ENCODE measurements at places on chromosomes 1 and 21. TPM values are rescaled to one million over a fixed set of nuclear protein-coding genes. Genes with fewer than 3 reads are reported as not detected.

- H3K4me1 ChIP-seq = peaks cover 26% of the 10 kb centered on the region
- no peak overlapping the region for H3K27ac ChIP-seq
- H3K36me3 ChIP-seq = peaks cover 39% of the 10 kb centered on the region
- no peaks in the 10 kb centered on the region for H3K27me3 ChIP-seq
- H3K4me3 ChIP-seq = no peak overlapping the region
These were observed 13.5 kb downstream of the EFCAB14 start for GRCh38 chr1:46705408-46705807.

DNA sequence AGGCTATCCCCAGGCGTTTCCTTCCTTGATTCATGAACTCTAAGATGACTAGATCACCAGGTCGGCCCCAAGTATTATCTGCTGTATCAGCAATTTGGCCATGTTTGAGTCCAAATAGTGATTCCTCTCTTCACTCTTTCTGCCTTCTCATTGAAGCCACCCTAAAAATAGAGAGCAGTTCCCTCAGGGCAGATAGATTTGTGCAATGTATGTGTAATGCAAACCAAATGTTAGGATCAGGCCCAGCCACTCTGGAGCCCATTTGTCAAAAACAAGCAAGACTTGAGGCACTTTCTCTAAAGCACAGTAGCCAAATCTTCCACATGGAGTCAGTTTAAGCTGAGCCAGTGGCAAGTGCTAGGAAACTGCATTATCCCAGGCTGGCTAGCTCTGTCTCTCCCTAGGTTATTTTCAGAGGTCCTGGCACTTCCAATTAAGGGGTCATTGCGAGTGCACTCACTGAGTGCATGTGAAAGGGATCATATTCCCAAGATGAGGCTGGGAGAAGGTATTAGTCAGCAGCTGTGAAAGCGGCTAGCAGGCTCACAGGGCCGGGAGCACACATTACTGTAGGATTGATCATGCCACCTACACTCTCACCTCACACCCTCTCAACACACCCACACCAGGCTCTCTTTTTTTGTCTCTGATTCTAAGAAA is 97.9 kb upstream of the RAB3GAP2 start:
- no peaks in the 10 kb centered on the region for H3K36me3 ChIP-seq
- no peaks in the 10 kb centered on the region for H3K4me1 ChIP-seq

DNA sequence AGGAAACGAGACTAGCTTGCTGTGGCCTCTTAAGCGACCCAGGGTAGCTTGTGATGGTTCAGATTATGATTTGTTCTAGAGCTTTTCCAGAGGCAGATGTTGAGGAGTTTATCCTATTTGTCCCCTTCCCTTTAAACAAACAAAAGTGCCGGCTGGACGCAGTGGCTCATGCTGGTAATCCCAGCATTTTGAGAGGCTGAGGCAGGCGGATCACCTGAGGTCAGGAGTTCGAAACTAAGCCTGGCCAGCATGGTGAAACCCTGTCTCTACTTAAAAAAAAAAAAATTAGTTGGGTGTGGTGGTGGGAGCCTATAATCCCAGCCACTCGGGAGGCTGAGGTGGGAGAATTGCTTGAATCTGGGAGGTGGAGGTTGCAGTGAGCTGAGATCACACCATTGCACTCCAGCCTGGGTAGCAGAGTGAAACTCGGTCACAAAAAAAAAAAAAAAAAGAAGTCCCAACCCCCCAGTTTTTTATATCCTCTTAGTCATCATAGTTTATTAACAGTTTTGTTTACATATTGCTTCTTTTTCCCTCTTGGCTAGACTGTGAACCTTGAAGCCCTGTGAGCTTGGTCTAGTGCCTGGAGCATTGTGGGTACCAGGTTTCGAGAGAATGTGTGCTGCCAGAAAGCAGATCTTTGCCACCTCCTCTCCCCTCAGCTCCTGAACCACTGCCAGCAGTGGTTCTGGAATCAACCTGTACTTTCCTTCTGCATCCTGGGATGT is 29.8 kb downstream of the MAPKAPK2 start:
- H3K4me3 ChIP-seq = peak overlapping the region; percentile 88
- H3K27ac ChIP-seq = peak overlapping the region; percentile 91
- no peaks in the 10 kb centered on the region for H3K27me3 ChIP-seq
- H3K4me1 ChIP-seq = peaks cover 75% of the 10 kb centered on the region

GRCh38 chr1:121566346-121566745 is 381.6 kb downstream of the SRGAP2C start:
- DNase-seq = no peak
- no peak overlapping the region for H3K27ac ChIP-seq
- no peaks in the 10 kb centered on the region for H3K4me1 ChIP-seq
- H3K4me3 ChIP-seq = no peak overlapping the region
- no peaks in the 10 kb centered on the region for H3K27me3 ChIP-seq

DNA sequence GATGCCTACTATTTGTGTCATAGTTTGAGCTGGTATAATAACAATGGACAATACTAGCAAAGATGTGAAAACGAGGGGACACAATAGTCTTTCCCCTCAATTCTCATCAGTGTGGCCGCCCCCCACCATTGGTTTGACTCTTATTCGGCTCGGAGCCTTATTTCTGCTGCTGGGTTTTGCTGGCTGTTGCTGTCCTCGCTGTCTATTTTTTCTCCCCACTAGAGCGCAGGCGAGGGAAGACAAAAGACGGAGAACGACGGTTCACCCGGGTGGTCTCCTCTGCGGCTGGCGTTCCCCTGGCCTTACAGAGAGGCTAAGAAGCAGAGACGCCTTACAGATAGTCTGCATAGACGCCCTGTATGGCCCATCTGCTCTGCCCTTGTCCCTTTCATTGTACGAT is 19.4 kb downstream of the CLIC6 start:
- no peak overlapping the region for H3K4me3 ChIP-seq
- H3K4me1 ChIP-seq = peaks cover 4% of the 10 kb centered on the region
- H3K27me3 ChIP-seq = peaks cover 20% of the 10 kb centered on the region

GRCh38 chr21:31030367-31031106 is 7.7 kb downstream of the KRTAP19-8 start:
- H3K27ac ChIP-seq = no peak overlapping the region
- no peak for DNase-seq
- H3K27me3 ChIP-seq = peaks cover 4% of the 10 kb centered on the region
- no peaks in the 10 kb centered on the region for H3K36me3 ChIP-seq
- H3K4me1 ChIP-seq = no peaks in the 10 kb centered on the region
- no peak overlapping the region for H3K4me3 ChIP-seq

The CLCA1 gene
- not detected for total RNA-seq

- H3K27me3 ChIP-seq = no peaks in the 10 kb centered on the region
- H3K27ac ChIP-seq = peak overlapping the region; percentile 89
- DNase-seq = no peak
These were observed 28.1 kb upstream of the RGS1 start for GRCh38 chr1:192547501-192547900.

The OR10J1 gene
- not detected for total RNA-seq

GRCh38 chr21:25220954-25221353 is 386.3 kb downstream of the MRPL39 start:
- no peak overlapping the region for H3K4me3 ChIP-seq
- no peak overlapping the region for H3K27ac ChIP-seq
- peaks cover 11% of the 10 kb centered on the region for H3K36me3 ChIP-seq
- no peaks in the 10 kb centered on the region for H3K27me3 ChIP-seq
- no peak for DNase-seq
- H3K4me1 ChIP-seq = no peaks in the 10 kb centered on the region

DNA sequence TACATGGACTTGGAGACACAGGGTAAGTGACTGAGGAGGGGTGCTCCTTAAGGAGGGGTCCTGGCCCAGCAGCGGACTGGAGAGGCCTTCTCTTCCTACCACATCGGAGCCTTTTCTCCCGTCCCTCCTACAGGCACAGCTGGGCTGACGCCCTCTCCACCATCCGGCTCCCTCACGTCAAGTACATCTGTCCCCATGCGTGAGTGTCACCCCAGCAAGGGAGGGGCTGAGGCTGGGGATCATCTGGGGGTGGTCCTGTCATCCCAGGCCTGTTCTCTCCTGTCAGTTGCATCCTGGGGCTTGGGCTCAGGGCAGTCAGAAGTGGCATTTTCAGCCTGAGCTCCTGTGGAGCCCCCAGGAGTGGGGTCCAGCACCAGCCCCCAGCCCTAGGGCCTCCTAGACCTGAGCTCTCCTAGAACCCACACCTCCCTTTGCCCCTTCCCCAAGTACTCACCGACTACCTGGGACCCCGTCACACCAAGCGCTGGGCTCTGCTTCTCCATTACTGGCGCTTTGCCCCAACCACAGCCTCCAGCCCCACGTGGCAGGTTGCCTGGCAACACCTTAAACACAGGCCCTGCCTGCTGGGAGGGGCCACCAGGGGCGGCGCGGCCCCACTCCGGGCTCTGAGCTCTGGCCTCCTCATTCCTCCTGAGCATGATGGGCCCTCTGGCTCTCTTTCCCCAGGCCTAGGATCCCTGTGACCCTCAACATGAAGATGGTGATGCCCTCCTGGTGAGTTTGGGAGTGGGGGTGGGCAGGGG is 2.3 kb downstream of the LYPLA2 start:
- peaks cover 22% of the 10 kb centered on the region for H3K4me1 ChIP-seq
- peaks cover under 1% of the 10 kb centered on the region for H3K36me3 ChIP-seq
- no peaks in the 10 kb centered on the region for H3K27me3 ChIP-seq
- no peak for DNase-seq

The UBAP2L gene
- total RNA-seq = 175 TPM

The ASTN1 gene
- not detected for total RNA-seq

DNA sequence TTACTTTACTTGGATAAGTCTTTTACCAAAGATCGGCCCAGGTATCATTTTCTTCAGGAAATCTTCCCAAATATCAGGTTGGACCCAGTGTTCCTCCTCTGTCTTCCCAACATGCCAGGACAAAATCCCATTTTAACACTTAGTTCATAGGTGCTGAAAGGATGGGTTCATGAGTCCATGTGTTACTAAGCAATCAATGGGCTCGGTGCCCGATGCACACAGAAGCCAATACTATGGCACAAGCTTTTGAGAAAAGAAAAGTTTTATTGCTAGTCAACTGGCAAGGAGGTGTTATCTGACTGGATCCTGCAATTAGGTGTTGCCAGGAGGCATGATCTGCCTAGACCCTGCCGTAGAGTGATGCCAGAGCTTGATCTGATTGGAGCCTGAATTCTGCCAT is 133.3 kb upstream of the SLC44A3 start:
- peaks cover 40% of the 10 kb centered on the region for H3K27me3 ChIP-seq
- no peak overlapping the region for H3K27ac ChIP-seq
- no peak overlapping the region for H3K4me3 ChIP-seq
- no peak for DNase-seq

DNA sequence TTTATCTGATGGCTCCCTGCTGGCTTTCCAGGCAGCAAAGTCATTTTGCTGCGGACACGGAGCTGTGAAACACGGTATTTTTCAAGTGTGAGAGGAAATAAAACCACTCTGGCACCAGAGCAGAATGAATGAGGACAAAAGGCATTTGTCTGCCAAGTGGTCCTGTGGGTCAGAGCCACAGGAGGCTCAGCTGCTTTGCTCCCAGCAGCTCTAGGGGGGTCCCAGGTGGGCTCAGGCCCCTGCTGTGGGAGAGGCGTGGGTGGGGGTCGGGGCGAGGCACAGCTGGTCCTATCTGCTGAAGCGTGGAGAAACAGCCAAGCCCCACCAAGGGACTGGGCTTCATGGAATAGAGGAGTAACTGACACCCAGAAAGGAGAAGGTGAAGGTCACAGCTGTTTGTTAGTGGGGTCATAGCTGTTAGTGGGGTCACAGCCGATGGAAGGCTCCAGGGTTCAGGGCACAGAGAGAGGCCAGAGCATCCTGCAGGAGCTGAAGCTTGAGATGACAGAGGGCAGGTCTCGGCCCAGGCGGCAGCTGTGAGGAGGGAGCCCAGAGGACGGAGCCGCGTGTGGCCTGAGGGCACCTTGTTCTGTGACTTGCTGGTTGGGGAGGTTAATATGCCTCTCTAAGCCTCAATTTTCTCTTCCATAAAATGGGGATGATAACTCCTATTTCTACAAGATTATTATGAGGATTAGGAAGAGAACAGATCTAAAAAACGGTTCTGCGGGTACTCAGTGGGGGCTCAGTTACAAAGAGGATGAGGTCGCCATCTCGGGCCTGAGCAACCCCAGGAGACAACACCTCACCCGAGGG is 7.1 kb downstream of the KIF17 start:
- peaks cover 5% of the 10 kb centered on the region for H3K27me3 ChIP-seq
- no peaks in the 10 kb centered on the region for H3K4me1 ChIP-seq
- no peak overlapping the region for H3K4me3 ChIP-seq
- no peaks in the 10 kb centered on the region for H3K36me3 ChIP-seq

DNA sequence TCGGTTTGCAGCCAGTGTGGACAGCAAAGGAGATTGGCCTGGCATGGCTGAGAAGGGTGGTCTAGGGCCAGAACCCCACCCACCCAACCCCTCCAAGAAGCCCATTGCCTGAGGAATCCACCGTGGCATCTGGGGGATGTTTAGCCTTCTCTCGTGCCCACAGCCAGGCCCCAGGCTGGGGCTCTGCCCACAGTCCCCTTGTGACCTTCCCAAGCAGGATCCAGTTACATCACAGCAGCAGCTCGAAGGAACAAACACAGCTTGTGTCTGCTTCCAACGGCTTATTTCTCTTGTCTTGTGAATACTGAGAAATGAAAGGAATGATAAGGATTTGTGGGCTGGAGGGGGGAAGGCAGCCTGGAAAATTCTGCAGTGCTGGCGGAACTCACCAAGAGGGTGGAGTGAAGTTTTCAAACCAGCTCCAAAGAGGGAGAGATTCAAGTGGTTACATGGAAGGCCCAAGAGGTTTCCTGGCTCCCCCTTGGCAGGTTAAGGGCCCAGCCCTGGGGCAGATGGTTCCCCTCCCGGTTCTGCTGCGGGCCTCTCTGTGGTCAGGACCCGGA is 61.6 kb downstream of the DHRS3 start:
- no peak overlapping the region for H3K4me3 ChIP-seq
- peak; percentile 44 for DNase-seq
- no peaks in the 10 kb centered on the region for H3K36me3 ChIP-seq

The CFHR3 gene
- total RNA-seq = not detected

The PKP1 gene
- not detected for total RNA-seq

DNA sequence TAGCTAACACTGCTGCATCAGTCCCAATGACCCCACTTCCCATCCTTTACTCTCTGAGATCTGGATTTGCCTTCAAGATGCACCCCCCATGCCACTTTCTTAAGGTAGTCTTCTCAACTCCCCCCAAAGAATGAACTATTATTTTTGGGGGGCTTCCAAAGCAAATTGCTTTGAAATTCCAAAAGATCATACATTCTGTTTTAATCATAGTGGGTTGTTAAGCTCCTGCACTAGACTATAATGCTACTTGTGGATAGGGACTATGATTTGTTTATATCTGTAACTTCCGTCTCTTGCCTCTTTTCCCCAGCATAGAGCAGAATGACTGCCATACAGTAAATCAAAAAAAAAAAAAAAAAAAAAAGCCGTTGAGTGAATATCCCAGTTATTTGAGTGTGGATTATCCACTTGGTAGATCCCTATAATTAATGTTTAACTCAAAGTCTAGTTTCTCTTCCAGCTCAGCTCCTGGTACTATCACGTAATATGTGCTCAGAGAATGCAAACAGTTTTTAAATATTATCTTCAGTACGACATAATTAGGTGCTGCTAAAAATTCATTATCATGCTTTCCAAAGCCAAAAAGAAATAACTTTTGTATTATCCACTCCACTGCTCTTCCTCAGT is 26.9 kb downstream of the KIRREL1 start:
- no peak overlapping the region for H3K27ac ChIP-seq
- H3K4me3 ChIP-seq = no peak overlapping the region
- peaks cover 31% of the 10 kb centered on the region for H3K27me3 ChIP-seq
- H3K4me1 ChIP-seq = no peaks in the 10 kb centered on the region

- DNase-seq = peak; percentile 18
- H3K27ac ChIP-seq = no peak overlapping the region
- no peak overlapping the region for H3K4me3 ChIP-seq
- no peaks in the 10 kb centered on the region for H3K27me3 ChIP-seq
- no peaks in the 10 kb centered on the region for H3K36me3 ChIP-seq
These were observed 85.2 kb downstream of the HIVEP3 start for GRCh38 chr1:41833519-41834000.

GRCh38 chr1:51850420-51851223 is 27.9 kb downstream of the NRDC start:
- DNase-seq = no peak
- H3K36me3 ChIP-seq = peaks cover 5% of the 10 kb centered on the region
- no peaks in the 10 kb centered on the region for H3K4me1 ChIP-seq
- H3K4me3 ChIP-seq = no peak overlapping the region
- H3K27ac ChIP-seq = no peak overlapping the region
- H3K27me3 ChIP-seq = no peaks in the 10 kb centered on the region

The VCAM1 gene
- 10.7 TPM for total RNA-seq
